AG09319 (cell line): ENCODE measurements at places on chromosomes 3 and 15.

DNA sequence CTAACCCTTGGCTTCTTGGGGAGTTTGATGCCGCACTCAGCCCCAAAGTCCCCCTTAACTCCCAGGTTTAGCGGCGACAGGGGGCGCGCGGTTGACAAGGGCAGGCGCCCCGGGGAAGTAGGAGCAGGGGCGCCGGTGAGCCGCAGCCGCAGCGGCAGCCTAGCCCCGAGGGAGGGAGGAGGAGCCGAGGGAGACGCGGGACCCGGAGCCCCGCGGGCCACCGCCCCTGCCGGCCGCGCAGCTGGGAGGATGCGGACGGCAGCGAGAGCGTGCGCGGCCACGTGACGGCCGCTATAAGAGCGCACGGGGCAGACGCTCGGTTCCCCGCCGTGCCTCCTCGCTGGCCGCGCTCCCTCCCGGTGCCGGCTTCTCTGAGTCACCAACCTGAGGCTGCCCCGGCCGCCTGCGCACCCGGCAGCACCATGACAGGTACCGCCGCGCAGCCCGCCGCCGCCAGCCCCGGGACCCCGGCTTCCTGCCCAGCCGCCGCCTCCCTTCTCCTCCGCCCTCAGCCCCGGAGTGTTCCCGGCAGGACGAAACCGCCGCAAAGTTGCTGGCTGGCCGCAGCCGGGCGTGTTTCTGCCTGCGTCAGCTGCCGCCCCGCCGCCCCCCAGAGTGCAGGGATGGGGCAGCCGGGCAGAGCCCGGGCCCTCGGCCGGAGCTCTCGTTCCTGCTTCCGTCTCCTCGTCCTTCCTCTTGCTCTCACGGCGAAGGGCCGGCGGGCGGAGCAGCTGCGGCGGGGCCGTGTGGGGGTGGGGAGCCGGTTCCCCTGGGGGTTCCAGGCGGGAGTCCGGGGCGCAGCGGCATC lies at the start of gene GYG1:
GYG1 (plus strand) TSS at position 322 of the 808 bp plus-strand sequence; CDS start at position 423, 101 bp downstream.
- peak; percentile 50 for DNase-seq

- no peak for DNase-seq
Measured at GRCh38 chr3:71722693-71723092, 2.5 kb downstream of the EIF4E3 start.

DNA sequence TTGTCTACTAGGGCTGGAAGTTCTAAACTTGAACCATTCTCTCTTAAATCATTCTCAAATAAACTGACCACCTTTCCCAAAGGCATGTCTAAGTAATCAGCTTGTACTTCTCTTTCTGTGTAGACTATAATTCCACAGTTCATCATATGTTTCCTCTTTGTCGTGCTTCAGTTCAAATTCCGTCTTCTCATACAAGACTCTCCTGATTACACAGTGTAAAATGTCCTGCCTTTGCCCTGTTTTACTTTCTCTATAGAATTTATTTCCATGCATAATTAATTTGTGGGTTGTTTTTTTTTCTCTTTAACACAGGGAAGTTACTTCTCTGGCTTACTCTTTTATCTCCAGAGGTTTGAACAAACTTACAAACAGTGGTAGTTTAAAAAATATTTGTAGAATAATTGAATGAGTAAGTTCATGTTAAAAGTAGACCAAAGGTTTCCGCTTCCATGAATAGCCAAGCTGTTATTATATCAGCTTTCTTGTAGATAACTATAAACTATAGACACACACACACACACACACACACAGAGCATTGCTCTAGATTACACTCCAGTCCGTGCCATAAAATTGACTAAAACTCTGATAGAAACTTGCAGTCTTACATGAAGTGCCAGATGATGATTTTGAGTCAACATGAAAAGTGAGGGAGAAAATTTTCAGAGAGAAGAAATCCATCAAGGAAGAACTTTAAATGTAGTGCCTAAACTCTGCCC lies 119.0 kb downstream of the SUCNR1 start:
- DNase-seq = no peak

DNA sequence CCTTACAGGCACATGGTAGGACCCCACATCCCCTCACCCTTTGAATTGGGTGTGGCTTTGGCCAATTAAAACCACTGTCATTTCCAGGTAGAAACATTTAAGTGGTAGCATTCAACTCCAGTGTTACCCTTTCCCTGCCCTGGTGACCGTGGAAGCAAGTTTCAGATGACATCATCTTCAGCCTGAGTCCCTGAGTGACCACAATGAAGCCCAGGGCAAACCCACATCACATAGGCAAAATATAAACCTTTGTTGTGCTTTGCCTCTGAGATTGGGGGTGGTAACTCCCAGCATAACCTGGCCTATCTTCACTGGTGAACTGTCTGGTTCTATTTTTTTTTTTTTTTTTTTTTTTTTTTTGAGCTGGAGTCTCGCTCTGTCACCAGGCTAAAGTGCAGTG lies 404.0 kb upstream of the WNT5A start:
- DNase-seq = no peak

DNA sequence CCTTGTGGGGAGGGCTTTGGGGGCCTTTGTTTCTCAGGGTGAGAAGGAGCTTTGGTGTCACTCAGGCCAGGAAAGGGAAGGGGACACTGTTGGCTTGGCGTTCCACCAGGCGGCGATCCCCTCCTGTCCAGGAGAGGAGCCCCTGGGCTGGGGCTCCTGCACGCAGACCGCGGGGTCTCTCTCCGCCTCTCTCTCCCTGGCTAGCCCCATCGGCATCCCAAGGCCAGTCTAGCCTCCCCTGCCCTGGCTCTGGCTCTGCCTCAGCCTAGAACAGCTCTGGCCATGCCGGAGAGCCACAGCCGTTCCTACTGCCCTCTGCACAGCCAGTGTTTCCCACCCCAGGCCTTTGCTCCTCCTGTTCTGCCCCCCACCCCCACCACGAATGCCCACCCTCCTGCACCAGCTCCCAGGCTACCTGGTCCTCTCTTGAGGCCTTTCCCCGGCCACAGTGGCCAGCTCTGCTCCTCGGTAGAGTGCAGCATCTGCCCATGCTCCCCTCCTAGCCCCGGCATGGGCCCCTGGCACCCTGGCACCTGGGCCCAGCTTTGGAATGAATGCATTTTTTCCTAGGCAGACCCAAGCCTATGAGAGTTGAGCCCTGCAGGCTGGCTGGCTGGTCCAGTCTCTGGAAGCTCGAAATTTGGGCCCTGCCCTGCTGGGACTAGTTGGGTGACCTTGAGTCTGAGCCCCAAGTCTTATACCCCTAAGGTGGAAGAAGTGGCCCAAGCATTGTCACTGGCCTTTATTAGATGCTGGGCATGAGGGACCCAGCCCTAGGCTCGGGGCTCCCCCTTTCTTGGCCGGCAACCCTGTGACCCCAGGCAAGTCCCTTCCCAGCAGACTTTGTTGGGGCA lies 2.4 kb downstream of the PLXNA1 start:
- no peak for DNase-seq

DNA sequence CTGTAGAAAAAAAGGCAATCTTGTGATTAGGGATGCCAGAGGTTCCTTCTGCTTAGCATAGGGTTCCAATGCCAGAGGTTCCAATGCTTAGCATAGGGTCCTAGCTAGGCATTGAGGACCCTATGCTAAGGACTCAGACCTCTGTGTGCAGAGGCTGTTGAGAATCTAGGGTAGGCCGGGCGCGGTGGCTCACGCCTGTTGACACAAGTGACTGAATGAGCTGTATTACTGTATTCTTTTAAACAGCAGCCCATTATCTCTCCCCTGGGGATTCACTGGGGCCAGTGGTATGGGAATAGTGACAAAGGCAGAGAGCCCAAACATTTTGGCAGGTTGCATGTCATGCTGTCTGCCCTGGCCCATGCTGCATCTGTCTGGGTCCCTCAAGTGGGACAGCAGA lies 16.2 kb downstream of the PAK6 start:
- DNase-seq = no peak

- no peak for DNase-seq
Measured at GRCh38 chr3:71602256-71602655, 18.7 kb upstream of the FOXP1 start.

DNA sequence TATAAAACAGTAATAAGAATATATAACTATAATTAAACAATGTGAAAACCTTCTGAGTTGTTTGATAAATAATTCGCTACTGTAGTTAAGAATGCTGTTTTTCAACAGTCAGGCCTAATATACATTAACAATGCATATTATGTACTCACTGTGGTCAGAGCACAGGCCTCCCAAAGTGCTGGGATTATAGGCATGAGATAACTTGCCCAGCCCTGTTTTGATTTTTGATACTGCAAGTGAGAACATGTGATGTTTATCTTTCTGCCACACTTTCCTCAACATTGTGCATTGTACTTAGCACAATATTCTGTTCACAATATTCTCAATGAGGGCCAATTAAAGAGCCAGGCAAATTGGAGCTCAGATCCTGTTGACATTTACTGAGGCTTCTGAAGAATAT lies 274.5 kb upstream of the RARB start:
- DNase-seq = no peak

GRCh38 chr3:156413293-156413892 lies 141.5 kb downstream of the SSR3 start:
- no peak for DNase-seq

DNA sequence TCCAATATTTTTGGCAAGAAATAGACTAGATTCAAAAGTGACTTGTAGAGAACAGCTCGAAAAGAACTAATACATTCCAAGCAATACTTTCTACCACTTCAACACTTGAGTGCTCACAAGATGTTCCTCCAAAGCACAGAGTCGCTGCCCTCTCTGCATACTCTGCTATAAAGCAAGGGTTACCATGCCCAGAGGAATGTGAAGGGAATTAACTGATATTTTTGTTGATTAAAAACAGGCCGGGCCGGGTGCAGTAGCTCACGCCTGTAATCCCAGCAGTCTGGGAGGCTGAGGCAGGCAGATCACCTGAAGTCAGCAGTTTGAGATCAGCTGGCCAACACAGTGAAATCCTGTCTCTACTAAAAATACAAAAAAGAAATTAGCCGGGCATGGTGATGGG lies 57.6 kb upstream of the CSPG5 start:
- DNase-seq = no peak

DNA sequence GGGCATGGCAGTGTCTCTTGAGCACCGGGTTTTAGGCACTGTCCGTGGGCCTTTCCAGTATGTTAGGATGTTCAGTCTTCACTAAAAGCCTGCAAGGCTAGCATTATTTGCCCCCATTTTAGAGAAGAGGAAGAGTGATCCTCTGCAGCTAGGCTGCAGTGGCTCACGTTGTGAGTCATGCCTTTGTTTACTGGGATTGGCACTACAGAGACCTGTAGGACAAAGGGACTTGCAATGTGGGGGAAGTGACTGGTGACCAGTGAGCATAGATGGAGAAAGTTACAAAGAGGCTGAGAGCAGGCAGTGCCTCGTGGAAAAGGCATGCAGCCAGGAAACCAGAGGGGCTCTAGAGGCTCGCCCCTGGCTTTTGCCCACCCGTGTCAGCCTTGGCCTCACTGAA lies 26.8 kb upstream of the CPNE9 start:
- DNase-seq = no peak

GRCh38 chr3:154224366-154224765 lies 99.9 kb downstream of the DHX36 start:
- no peak for DNase-seq

GRCh38 chr15:95075792-95076677 lies 844.7 kb downstream of the MCTP2 start:
- DNase-seq = no peak

DNA sequence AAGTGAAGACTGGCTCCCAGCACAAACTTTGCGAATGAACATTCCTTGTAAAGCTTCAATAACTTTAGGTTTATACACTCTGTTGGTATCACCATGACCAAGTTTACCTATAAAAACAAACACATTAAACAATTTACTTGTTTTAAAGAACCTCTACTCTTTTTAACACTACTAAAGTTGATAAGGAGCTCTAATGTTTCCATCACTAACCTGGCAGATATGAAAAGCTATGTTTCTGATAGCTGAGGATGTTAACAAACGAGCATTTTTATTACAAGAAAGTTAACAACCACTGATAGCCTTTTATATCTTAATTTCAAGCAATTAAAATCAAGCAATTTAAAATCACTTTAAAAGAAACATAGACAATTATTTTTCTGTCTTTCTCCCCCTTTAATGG lies 80.8 kb downstream of the HERC1 start:
- no peak for DNase-seq

GRCh38 chr15:100189319-100189718 lies 152.5 kb downstream of the ADAMTS17 start:
- DNase-seq = no peak

GRCh38 chr3:115100806-115101205 lies 46.3 kb downstream of the ZBTB20 start:
- no peak for DNase-seq

- no peak for DNase-seq
Measured at GRCh38 chr15:59649603-59650002, 7.7 kb downstream of the GTF2A2 start.

DNA sequence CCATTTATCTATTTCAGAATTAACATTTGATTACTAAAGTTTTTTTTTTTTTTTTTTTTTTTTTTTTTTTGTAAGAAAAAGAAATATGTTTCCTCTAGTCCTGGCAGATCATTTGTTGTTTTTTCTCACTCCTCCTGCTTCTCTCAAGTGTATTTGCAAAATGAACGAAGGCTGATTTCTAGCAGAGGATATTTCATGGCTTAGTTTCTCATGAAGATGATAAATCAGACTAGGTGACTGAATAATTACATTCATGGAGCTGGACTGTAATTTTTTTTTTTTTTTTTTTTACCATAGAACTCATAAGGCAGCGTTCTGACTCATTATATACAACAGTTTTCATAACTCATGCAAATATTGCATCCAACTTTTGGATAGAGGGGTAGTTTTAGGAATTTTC lies 332.5 kb upstream of the SEMA6D start:
- no peak for DNase-seq

- DNase-seq = no peak
Measured at GRCh38 chr15:45326280-45326679, 52.1 kb downstream of the GATM start.

- no peak for DNase-seq
Measured at GRCh38 chr3:151478335-151478697, 17.5 kb upstream of the IGSF10 start.

- no peak for DNase-seq
Measured at GRCh38 chr15:33101036-33101435, 93.5 kb downstream of the FMN1 start.

- DNase-seq = no peak
Measured at GRCh38 chr3:4945324-4945723, 33.9 kb upstream of the BHLHE40 start.
